ENCODE measurements at places on chromosomes 6 and 20.

DNA sequence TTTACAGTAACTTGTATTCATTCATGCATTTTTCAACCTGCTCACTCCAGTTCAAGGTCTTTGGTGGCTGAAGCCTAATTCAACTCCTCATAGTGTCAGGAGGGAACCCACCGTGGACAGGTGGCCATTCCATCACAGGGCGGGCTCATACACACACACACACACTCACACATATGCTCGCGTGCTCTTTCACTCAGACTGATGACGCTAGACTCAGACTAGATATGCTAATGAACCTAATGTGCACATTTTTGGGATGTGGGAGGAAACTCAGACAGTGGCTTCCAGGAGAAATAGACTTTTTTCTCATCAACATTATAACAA lies 56.7 kb downstream of the TRIM27 start:
- no peak for DNase-seq

GRCh38 chr6:16972535-16972934 lies 129.3 kb upstream of the STMND1 start:
- no peak for DNase-seq

GRCh38 chr20:61638802-61639585 lies 386.9 kb downstream of the CDH4 start:
- no peak for DNase-seq

- no peak for DNase-seq
Observed at GRCh38 chr6:109702791-109703190, 11.7 kb downstream of the FIG4 start.

- no peak for DNase-seq
Observed at GRCh38 chr6:7909323-7910276, 988 bp downstream of the TXNDC5 start.

DNA sequence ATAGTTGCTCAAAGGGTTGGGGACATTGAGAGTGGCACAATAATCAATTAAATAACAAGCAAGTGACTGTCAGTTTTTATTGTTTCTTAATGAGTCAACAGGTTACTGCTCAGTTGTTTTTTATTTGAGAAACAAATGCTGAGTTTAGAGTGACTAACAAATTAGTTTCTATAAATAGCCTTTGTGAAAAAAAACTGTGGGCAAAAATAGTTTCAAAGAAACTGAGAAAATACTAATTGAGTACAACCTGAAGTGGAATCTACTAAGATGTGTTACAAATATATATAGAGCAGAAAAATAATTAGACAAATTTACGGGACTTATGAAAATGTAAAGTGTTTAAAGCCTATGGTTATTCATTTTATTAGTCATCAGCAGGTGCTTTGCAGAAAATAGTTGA lies 22.3 kb downstream of the BEND6 start:
- DNase-seq = no peak

GRCh38 chr20:36017048-36017951 lies 48.9 kb downstream of the CNBD2 start:
- DNase-seq = no peak

DNA sequence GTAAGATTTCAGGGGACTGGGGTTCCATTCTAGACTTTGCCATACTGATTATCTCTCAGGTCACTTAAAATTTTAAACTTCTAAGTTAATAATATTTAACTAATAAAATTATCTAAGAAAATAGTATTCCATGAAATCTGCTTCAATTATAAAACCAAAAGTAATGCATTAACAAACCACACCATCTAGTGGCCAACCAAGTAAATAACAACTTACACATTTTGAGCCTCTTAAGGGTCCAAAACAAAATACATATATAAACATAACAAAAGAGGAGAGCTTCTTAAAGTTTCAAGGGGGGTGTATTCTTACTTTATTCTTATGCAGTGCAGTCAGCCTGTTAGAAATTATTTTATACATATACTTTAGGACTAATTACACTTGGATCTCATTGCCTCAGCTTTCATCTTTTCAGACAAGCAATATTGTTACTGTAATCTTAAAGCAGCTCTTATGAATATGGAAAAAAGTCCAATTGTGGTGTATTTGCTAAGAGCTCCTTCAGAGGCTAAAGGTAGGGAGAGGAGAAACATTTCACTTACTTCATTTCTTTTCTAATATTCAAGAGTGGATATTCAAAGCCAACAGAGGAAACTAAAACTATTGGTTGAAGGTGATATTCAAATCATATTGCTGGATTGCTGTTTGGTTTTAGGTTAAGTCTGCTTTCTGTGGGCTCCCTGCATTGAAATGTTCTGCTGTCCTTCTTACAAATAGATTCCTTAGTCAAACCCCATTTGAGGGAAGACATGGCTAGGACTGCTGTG lies 199.7 kb upstream of the SIM1 start:
- no peak for DNase-seq

DNA sequence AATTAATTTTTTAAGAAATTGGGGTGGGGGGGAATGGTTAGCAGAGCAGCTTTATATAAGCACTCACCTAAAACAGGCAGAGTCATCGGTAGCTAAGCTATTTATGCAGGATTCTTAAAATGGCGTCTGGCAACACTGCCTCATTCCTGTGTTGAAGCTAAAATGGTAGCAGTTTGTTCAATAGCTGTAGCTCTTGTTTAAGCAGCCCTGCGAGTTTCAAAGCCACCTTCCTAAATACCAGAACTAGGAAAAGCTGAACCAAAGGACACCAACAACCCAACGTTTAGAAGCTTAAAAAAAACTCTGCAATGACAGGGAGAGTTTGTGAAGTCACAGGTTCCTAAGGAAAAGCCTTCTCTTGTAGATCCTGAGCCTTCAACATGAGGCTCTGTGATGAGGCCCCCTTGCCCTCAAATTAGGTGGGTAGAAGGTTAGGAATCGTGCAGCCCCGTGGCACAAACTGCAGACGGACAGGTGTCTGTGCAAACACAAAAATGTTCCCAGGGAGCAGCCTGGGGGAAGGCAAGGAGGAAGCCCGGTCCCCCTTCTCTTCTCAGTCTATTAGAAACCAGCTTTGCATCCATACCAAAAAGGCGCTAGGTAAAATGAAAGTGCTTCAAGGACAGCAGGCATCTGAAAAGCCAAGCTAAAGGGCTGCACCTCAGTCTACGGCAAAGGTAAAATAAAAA lies 4.7 kb downstream of the ZMYND8 start:
- DNase-seq = peak; percentile 80

GRCh38 chr6:158002951-158003853 lies 21.5 kb downstream of the SYNJ2 start:
- DNase-seq = no peak

DNA sequence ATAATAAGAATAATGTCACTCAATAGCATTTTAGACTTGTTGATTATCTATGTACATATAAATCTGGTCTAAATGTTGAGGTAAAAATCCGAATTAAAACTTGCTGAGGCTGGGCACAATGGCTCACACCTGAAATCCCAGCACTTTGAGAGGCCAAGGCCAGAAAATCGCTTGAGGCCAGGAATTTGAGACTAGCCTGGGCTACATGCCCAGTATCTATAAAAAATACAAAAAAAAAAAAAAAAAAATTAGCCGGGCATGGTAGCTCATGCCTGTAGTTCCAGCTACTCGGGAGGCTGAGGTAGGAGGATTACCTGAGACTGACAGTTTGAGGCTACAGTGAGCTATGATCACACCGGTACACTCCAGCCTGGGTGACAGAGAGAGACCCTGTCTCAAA lies 34.2 kb upstream of the SUPT3H start:
- no peak for DNase-seq

DNA sequence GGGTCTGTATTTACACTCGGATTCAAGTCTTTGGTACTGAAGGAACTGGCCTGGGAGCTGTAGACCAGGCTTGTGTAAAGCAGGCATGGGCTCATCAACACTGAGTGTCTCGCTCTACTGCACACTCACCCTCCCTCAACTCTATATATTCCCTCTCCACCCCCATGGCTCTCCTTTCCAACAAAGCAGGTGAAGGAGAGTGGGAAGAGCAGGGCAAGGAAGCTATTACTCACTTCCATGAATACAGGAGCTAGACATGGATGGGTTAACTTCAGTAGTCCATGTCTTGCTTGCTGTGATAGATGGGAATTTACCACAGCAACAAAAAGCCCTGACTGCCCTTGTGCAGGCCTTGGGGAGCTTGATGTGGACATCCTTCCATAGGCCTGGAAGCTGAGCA lies 20.7 kb upstream of the SLC2A12 start:
- DNase-seq = no peak

DNA sequence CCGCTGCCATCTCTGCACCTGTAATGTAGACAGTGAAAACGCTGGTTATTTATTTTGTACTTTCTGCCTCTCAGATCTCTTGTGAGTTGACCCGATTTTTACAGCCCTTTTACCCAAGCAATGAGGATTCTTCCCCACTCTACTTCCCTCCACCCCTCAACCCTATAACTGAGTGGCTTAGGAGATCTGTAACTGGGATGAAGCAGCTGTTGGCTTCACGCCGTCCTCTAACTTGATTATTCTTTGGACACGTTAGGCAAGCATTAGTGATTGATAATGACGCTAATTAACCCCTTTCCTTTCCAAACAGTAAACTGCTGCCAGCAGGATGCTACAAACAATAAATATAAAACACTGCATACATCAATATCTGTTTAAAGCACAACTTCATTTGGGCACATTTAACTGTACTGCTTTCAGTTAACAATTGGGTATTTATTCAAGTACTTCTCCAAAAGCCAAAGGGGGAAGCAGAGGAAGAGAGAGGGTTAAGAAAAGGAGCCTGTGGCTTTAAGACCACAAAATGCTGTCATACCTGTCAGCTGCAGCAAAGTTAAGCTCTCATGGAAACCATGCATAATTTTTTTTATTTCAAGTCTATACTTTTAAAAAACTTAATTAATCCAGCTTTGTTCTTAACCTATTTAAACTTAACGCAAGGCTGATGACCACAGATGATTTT lies 21.2 kb downstream of the TFAP2A start:
- no peak for DNase-seq

GRCh38 chr6:18118330-18118729 lies 4.1 kb downstream of the NHLRC1 start:
- DNase-seq = no peak

DNA sequence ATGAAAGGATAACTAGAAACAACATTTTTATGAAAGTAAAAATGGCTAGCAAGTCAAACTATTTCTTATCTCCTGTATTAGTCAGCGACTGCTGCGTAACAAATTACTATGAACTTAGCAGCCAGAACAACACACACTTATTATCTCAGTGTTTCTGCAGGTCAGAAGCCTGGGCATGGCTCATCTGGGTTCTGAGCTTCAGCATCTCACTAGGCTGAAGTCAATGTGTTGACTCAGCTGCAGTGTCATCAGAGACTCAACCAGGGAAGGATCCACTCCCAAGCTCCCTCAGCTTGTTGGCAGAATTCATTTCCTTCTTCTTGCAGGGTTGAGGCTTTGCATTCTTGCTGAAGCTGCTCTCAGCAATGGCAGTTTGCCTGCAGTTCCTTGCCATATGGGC lies 33.2 kb upstream of the IGF2R start:
- DNase-seq = no peak

- DNase-seq = no peak
Observed at GRCh38 chr6:12865117-12865516, 148.6 kb downstream of the PHACTR1 start.

DNA sequence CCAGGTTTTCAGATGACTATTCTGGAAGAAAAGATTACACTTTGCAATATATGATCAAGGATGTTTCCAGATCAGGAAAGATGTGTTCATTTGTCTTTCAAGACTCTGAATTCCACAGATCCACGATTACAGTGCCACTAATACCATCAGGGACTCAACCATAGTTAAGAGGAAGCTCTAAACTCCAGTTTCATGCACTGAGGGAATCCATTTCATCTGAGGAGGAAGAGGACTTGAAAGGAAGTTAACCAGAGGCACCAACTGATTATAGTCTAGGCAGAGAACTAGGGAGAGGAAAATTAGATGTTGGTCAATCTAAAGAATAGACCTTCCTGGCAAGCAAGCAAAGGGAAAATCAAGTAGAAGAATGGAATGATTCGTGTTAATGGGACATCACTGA lies 218.3 kb upstream of the PRDM1 start:
- no peak for DNase-seq

DNA sequence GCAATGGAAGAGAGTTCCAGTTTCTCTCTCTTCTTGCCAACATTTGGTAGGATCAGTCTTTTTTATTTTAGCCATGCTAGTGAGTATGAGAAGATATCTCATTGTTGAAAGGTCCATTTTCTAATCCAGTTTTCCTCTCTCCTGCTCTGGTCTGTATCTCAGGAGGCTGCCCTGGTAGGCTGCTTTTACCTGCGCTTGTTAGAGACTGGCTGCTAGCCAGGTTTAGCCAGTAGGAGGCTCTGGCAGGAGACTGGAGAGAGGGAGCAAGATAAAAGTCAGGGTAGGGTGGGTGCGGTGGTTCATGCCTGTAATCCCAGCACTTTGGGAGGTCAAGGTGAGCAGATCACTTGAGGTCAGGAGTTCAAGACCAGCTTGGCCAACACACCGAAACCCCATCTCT lies 68.6 kb upstream of the FOXP4 start:
- no peak for DNase-seq

DNA sequence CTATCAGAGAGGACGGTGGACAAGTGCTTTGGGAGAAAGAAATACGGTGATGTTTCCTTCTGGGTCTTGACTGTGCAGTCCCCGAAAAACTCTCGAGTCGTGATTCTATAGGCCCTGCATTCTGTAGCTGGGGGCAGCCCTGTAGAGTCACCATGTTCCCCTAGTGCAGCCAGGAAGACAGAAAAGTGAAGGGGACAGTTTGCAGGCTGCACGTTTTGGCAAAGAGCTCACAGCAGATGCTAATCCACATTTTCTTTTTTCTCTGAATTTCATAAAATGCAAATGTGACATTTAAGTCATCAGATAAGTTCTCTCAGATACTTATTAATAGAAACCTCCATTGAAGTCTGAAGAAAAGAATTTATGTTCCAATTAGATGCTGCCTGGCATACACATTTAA lies 19.5 kb downstream of the SPATS1 start:
- DNase-seq = no peak

- DNase-seq = no peak
Observed at GRCh38 chr6:43359831-43360230, 9.6 kb downstream of the ZNF318 start.

DNA sequence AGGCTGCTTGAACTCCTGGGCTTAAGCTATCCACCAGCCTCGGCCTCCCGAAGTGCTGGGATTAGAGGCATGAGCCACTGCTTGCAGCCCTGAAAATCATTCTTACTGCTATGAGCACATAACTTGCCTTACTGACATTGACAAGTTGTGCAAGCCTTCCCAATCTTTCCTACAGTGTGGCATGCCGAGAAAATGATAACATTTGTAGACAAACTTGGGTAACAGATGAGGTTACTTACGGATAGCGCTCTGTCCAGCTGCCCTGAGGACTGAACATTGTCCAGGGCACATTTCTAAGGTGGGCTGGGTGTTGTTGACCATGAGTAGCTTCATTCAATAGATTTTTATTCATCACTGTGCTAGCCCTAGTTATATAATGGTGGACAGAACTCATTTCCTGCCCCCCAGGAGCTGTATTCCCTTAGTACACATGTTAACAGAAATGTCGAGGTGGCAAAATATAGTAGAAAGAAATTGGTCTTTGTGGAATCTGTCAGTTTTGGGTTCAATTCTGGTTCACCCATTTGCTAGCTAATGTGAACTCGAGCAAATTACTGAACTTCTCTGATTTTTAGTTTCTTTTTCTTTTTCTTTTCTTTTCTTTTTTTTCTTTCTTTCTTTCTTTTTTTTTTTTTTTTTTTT lies 118.4 kb upstream of the AKIRIN2 start:
- no peak for DNase-seq

Measured in C1 segment of cervical spinal cord (tissue), 14 donors.